Nephron progenitor cell (in vitro differentiated cells): ENCODE measurements at places on chromosomes 3 and 15.

DNA sequence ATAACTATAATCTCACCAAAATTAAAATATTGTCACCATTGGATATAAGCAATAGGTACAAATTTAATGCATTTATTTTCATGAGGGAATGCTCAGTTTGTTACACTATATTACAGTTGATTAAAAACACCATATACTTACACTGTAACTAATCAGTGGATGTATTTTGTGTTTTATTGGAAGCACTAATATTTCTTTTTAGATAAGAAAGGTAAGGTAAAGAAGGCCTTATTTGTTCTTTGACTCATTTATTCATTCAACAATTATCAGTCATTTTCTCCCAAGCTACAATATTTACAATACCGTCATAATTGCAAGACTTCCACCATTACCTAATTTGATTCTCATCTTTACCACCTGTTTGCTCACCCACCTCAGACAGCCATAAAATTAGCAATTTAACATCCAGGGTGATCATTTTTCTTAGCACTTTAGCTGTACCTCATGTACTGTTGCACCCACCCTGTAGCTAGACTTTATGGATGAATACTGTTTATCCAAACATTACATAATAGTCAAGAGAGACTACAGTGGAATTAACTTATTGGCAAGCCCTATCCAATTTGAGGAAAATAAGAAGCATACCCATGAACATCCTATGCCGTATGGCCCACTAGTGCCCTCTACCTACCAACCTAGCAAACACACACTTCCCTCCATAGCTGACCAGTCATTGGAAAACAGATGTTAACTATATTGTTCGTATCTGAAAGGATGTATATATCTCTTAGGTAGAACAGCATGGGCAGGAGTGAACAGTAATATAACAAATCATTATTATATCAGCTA, 229.6 kb downstream of the BBX start:
- no peak for DNase-seq

DNA sequence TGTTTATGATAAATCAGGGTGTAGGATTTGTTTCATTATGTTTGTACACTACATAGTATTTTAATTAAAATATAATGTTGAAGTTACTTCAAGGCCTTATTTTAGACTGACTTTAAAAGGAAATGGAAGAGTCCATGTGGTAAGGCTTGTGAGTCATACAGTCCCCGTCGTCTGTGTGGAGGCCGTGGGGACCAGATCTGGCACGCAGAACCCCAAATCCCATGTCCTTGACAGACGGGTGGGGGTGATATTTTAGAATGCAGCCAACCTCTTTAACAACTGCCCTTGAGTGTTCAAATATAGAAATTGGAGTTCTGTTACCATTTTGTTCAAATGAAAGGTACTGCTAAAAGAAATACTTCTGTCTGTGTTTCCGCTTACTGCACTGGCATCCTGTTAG, 35.8 kb downstream of the ABHD17C start:
- DNase-seq: no peak

DNA sequence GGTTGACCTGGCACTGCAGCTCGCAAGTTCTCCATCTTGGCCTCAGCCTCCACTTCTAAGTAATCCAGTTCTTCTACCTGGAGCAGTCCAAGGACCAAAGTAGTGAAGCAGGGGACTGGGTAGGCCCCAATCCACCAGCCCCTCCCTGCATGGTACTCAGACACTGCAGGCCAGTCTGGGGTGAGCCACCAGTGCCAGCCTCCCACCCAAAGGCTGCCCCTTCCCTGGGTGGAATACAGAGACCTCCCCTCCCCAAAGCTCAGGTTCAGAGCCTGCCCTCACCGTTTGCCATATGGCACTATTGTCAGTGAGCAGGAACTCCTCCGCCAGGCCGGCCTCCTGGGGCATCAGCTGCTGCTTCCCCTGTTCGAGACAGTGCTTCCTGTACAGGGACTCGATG, 10.8 kb downstream of the POLG start:
- DNase-seq: no peak

- DNase-seq: no peak
These were observed 92.4 kb downstream of the CSNK1G1 start for GRCh38 chr15:64263567-64263966.

GRCh38 chr3:147305533-147306250, 100.7 kb downstream of the ZIC4 start:
- no peak for DNase-seq

DNA sequence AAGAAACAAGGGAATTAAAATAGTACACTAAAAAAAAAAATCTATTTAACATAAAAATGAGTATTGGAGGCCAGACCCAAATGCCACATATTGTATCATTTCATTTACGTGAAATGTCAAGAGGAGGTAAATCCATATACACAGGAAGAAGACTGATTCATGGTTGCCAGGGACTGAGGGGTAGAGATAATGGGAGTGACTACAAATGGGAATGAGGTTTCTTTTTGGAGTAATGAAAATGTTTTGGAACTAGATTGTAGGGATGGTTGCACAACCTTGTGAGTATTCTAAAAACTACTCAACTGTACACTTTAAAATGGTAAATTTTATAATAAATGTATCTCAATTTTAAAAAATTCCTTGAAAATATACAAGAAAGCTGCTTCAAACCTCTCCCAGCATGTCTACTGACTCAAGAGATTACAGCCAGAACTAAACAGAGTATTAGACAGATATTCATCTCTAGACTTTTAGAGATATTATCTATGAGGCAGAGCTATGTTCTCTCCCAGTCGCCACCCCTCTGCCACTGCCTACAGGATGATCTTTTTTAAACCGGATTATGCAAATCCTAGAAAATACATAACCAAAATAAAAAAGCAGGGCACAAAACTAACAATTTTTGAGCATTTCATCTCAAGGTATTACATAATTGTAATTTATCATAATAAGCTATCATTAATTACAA, 6.2 kb downstream of the HLTF start:
- DNase-seq: no peak
